ENCODE measurements at places on chromosomes 7 and 10.

- DNase-seq: no peak
Observed at GRCh38 chr7:94129443-94130140, 125.4 kb upstream of the BET1 start.

DNA sequence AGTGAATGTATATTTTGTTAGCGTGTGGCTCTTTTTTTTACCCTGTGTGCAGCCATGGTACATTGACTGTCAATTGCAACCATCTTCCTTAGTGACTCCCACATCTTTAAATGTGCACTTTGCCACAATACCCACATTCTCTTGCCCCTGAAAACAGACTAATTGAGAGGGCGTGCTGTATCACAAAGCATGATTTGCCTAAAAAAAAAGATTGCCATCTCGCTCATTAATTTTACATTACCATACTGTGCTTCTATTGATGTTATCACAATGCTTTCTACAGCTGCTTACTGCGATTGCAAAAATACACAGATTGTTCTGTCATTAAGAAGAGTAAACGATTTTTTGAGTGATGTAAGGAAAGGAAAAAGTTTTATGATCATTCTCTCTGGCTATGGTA is 613.1 kb upstream of the NRP1 start:
- no peak for DNase-seq

GRCh38 chr7:73356159-73356558 is 28.2 kb downstream of the FKBP6 start:
- DNase-seq: no peak

DNA sequence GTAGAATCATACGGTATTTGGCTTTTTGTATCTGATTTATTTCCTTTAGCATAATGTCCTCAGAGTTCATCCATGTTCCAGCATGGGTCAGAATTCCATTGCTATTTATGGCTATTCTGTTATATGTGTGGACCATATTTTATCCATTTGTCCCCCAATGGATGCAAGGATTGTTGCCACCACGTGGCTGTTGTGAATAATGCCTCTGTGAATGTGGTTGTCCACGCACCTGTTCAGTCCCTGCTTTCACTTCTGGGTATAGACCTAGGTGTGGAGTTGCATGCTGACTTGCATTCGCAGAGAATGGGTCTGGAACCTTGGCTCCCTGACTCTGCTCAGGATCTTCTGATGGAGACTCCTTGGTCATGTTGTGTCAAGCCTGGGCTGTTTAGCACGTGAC is 199.9 kb downstream of the CAMK1D start:
- no peak for DNase-seq

GRCh38 chr10:71770255-71770654 is 3.1 kb downstream of the VSIR start:
- no peak for DNase-seq

- DNase-seq: no peak
Observed at GRCh38 chr10:17758896-17759295, 6.9 kb downstream of the TMEM236 start.

GRCh38 chr10:66398669-66399068 is 527.2 kb upstream of the LRRTM3 start:
- no peak for DNase-seq

DNA sequence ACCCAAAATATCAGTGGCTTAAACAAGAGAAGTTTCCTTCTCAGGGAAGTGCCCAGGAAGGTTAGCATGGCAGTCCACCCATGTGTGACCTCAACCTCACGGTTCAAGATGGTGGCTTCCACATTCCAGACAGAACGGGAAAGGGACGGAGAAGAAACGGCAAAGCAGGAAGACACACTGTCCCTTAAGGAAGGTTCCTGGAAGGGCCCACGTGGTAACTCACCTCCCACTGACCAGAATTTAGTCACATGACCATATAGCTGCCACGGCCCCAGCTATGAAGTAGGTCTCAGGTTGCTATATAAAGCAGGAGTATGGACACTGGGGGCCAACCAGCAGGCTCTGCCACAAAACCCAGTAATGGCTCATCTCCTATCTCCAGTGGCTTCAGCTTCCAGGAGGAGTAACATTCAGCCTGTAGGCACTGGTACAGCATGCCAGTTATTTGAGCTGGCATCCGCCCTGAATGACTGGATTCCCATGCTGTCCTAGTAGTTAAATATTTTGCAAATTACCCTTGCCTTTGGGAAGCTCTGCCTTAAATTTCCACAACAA is 278.5 kb upstream of the KLF14 start:
- DNase-seq: no peak

- no peak for DNase-seq
Observed at GRCh38 chr10:105185161-105185560, 544.1 kb downstream of the SORCS3 start.

GRCh38 chr7:143334244-143334643 is 18.3 kb downstream of the CLCN1 start:
- no peak for DNase-seq

DNA sequence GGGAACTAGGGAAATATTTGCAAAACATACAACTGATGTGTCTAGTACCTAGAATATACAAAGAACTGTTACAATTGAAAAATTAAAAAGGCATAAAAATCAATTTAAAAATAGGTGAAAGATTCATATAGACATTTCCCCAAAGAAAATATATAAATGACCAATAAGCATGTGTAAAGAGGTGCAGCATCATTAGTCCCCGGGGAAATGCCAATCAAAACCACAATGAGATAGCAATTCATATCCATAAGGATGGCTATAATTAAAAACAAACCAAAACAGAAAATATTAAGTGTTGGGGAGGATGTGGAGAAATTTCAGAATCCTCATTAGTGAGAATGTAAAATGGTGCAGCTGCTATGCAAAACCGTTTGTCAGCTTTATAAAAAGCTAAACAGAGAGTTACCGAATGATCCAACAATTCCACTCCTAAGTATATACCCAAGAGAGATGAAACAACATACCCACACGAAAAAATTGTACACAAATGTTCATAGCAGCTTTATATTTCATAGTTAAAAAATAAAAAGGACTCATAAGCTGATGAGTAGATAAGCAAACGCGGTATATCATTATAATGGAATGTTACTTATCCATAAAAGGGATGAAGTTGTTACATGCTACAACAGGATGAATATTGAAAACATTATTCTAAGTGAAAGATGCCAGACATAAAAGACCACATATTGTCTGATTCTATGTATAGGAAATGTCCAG is 210.1 kb upstream of the INHBA start:
- no peak for DNase-seq

GRCh38 chr10:78774999-78775711 is 293.6 kb upstream of the ZMIZ1 start:
- DNase-seq: no peak

- DNase-seq: no peak
Observed at GRCh38 chr10:115125505-115125904, 32.3 kb downstream of the ATRNL1 start.

GRCh38 chr7:47078241-47078640 is 503.7 kb downstream of the TNS3 start:
- DNase-seq: no peak

- DNase-seq: no peak
Observed at GRCh38 chr7:141042222-141043193, 27.8 kb upstream of the MRPS33 start.

DNA sequence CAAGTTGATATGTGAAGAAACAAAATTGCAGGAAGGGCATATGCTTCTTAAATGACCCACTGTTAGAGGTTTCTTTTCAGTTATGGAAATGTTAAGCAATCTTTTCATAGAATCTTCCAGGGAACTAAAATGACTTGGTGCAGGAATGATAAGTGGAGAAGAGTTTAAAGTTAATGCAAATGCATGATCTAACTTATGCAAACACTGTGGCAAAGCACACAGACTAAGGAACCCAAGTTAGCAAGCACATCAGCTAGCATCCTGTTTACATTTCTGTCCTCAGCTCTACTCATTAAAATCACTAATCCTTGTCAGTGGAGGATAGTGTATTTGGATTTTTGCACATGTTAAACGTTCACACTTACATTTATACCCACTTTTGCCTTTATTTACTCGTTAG is 9.3 kb downstream of the CLCN1 start:
- DNase-seq: no peak

GRCh38 chr10:117936141-117936540 is 110.6 kb downstream of the RAB11FIP2 start:
- DNase-seq: no peak

- DNase-seq: no peak
Observed at GRCh38 chr7:28685242-28685643, 272.9 kb downstream of the TRIL start.

DNA sequence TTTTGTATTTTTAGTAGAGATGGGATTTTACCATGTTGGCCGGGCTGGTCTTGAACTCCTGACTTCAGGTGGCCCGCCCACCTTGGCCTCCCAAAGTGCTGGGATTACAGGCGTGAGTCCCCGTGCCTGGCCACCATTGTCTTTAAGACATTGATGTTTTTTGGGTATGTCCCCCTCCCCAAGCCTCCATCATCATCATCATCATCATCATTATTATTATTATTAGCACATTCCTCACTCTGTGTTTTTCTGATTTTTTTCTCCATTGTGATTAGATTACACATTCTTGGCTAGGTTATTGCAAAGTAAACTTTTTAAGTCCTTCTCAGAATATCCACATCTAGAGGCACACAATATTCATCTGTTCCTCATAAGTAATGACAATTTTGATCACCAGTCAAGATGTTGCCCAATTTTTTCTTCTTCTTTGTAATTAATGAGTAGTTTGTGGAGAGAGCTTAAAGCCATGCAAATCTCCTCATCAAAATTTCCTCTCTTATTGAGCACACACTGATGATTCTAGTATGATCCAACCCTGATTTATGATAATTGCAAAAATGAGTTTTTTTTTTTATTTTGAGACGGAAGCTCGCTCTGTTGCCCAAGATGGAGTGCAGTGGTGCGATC is 47.5 kb downstream of the EPC1 start:
- no peak for DNase-seq

- DNase-seq: no peak
Observed at GRCh38 chr10:1214882-1215540, 158.8 kb downstream of the WDR37 start.

DNA sequence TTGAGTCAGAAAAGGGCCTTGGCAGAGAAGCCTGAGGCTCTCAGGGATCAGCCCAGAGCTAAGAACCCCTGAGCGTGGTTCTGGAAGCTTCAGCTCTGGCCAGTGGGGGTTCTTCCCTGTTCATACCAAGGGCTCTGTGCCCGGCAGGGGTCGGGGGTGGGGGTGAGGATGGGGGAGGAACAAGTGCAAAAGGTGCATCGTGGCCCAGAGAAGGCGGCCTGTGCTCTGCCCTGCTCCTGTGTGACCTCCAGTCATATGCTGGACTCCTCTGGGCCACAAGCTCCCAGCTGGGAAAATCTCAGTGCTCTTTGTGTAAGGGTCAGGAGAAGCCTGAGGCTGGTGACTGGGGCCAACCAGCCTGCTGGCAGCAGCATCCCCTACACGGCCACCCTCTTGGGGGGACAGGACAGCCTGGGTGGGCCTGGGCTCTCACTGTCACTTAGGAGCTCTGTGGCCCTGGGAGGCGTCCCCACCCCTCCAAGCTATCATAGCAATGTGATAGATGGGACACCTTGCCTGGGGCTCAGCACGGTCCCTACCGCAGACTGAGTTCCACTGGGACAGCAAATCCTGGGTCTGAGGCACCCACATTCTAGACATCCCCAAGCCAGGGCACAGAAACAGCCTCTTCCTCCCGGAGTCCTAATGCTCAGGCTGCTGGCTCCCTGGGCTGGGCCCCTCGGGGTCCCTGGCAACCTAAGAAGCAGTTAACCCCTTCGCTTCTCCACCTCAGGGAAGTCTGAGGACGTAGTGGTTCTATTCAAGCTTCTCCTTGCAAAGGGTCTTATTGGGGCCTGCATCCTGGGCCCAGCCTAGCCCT is 2.5 kb downstream of the MMRN2 start:
- DNase-seq: no peak

- DNase-seq: no peak
Observed at GRCh38 chr10:101453318-101453717, 99.4 kb downstream of the BTRC start.

- no peak for DNase-seq
Observed at GRCh38 chr7:37441386-37441760, 7.3 kb downstream of the ELMO1 start.

DNA sequence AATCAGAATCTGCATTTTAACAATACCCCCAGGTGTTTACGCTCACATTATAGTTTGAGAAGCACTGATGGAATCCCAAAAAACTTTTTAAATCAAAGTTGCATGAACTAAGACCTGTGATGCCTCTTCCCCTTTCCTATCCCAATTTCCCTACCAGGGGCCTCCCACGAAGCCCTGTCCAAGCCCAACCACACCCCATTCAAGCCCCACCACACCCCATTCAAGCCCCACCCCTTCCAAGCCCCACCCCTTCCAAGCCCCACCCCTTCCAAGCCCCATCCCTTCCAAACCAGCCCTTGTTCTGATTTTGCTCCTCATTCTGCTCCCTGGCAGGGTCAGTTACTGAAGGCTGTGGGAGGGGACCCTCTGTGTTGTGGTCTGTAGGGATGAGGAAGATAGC is 9.8 kb upstream of the AQP1 start:
- no peak for DNase-seq

- DNase-seq: no peak
Observed at GRCh38 chr7:47104206-47104549, 477.7 kb downstream of the TNS3 start.

DNA sequence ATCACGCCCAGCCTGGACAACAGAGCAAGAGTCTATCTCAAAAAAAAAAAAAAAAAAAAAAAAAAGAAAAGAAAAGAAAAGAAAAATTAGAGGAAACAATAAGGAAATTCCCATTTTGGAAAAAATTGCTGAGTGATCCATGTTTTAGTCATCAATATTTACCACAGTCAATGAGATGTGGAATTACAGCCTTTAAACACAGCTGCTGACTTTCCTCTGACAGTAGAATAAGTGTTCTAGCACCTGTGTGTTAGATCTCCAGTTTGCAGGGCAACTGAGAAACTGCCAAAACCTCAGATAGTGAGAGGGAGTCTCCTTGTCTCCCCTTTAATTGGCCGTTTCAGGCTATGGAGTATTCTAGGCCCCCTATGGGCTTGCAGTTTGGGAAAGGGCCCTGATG is 520.1 kb downstream of the KCNMA1 start:
- DNase-seq: no peak

DNA sequence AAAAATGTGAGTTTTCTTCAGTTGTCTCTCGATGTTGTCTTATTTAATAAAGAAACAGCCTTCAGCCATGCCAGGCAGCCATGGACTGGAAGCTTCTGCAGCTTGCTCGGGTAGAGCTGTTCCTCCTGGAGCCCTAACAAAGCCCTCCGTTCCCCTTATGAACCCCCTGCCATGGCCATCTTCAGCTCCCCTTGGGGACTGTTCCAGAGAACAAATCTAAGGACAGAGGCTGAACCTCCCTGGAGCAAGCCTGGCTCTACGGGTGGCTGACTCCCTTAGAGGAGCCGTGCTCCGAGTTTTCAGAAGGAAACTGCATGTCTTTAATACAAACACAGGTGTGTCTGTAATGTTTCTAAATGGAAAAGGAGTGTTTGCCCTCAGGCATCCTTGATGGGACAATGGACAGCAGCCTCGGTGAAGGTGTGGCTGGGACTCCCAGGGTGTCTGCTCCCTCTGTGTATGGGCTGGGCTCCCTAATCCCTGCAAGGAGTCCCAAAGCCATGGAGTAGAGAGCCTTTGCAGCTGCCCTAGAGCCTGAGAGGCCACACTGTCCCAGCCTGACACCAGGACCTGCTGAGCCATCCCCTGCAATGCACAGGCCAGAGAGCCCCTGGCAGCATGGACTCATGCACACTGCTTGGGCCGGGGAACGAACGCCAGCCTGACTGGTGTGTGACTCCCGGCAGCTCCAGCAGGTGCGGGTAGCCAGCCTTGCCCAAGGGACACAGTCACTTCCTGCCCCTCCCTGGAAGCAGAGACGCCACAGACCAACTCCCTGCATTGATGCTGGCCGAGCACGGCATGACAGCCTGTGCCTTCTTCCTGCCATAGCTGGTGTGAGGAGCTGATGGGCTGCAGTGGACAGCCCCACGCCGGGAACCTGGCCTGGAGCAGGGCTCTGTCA is 381.8 kb downstream of the TCERG1L start:
- no peak for DNase-seq

- no peak for DNase-seq
Observed at GRCh38 chr10:111107846-111108245, 31.0 kb downstream of the ADRA2A start.

Measured in activated gamma-delta T cell (primary cell).